Ovary (tissue), 10 donors: ENCODE measurements at places on chromosomes 16 and 17. TPM values are rescaled to one million over a fixed set of nuclear protein-coding genes. Genes with fewer than 3 reads are reported as not detected.

The KRT12 gene
- total RNA-seq = not detected

The PIMREG gene
- total RNA-seq = 4.7 TPM

The RNF112 gene
- 6.9 TPM for total RNA-seq

The SLC13A2 gene
- not detected for total RNA-seq

The TVP23A gene
- 17.1 TPM for total RNA-seq

The CLEC19A gene
- total RNA-seq = not detected

The TMEM92 gene
- total RNA-seq = 1.3 TPM

The NTN1 gene
- 2.1 TPM for total RNA-seq

DNA sequence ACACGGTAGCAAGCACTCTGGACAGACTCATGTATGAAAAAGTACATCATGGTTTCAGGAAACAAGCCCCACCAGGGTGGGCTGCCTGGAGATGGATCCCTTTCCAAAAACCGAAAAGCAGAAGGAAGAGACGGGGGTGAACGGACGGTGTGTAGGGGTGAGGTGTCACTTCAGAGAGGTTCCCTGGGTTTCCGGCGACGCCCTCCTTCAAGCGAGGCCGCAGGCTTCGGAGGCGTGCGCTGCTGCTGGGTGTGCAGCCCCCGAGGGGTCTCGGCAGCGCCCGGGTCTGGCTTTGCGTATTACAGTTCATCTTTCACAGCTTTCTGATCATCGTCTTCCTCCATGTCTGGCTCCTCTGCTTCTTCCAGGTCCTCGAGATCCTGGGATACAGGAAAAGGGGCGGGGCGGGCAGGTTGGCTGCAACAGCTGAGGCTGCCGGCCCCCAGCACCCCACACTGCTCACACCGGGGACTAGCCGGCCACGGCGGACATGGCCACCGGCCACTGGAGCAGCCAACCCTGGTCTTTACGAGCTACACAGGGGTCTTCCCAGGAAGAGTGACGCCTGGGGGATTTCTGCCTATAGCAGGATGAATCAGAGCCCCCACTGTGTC lies 9.0 kb upstream of the PPP1R27 start:
- DNase-seq = no peak
- H3K4me3 ChIP-seq = no peak overlapping the region
- H3K27ac ChIP-seq = no peak overlapping the region
- H3K36me3 ChIP-seq = no peaks in the 10 kb centered on the region
- H3K27me3 ChIP-seq = no peaks in the 10 kb centered on the region
- peaks cover 12% of the 10 kb centered on the region for H3K4me1 ChIP-seq

DNA sequence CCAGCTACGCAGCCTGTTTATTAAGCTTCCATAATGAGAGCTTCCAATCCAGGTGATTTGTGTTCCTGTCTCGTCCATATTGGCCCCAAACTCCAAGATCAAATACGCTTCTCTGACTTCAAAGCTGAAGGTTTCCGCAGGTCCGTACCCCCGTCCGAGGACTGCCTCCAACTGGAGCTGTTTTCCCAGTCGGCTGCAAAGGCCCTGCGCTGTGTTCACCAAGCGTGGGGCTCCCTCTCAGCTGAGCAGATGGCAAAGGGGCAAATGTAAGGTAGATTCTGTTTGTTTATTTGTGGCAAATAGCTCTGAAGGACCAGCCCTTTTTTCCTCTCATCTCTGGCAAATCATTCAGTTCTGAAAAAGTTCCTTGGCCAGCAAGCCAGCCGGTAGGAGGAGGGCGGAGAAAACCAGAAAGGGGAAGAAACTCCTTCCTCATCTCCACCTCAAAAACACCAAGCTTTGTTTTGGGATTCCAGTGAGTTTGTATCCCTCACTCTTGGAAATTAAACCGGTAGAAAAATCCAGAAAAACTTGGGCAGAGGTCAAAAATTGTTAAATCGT lies 35.2 kb downstream of the NXN start:
- H3K27ac ChIP-seq = no peak overlapping the region
- no peak for DNase-seq
- H3K36me3 ChIP-seq = no peaks in the 10 kb centered on the region
- H3K4me1 ChIP-seq = peaks cover 3% of the 10 kb centered on the region

DNA sequence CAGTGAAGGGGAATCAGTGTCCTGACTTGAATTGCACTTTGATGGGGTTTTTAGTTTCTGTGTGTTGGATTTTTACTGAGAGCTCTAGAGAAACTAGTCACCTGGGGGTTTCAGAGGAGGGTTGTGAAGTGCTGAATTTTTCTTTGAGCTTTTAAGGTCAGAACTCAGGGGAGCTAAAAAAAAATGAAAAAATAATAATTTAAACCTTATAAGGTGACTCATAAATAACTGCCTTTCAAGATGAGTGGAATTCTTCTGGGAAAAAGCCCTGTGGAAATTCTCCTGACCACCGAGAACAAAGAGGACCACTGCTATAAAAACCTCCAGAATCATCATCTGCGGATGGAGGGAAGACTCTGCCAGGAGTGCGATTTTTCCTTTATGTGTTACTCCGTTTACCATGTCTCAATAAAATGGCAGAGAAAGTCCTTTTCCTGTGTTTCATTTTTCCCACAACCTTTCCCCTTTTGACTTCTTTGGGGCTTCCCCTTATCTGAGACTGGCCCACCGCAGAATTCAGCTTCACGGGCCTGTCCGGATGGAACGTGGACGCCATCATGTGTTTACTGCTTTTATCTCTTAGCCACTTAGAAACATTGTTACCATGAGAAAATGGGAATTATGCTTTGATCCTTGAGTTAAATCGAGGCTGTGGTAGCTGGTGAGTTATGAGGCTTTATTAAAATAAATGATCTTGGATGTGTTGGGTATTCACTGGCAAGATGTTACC lies 39.7 kb downstream of the RPTOR start:
- H3K27ac ChIP-seq = no peak overlapping the region
- no peak overlapping the region for H3K4me3 ChIP-seq
- H3K36me3 ChIP-seq = no peaks in the 10 kb centered on the region
- H3K4me1 ChIP-seq = peaks cover 1% of the 10 kb centered on the region
- DNase-seq = no peak

GRCh38 chr16:88458039-88458772 lies 5.1 kb downstream of the ZFPM1 start:
- DNase-seq = no peak
- no peak overlapping the region for H3K27ac ChIP-seq
- H3K27me3 ChIP-seq = peaks cover 4% of the 10 kb centered on the region
- no peaks in the 10 kb centered on the region for H3K36me3 ChIP-seq
- H3K4me1 ChIP-seq = peaks cover 19% of the 10 kb centered on the region

- DNase-seq = no peak
- no peaks in the 10 kb centered on the region for H3K27me3 ChIP-seq
- H3K27ac ChIP-seq = no peak overlapping the region
- peaks cover 20% of the 10 kb centered on the region for H3K4me1 ChIP-seq
Measured at GRCh38 chr16:12059216-12059769, 82.8 kb downstream of the SNX29 start.

GRCh38 chr17:36861531-36861930 lies 75.7 kb upstream of the LHX1 start:
- no peak overlapping the region for H3K27ac ChIP-seq
- H3K36me3 ChIP-seq = no peaks in the 10 kb centered on the region
- no peak for DNase-seq
- H3K4me3 ChIP-seq = no peak overlapping the region

GRCh38 chr17:57463103-57463885 lies 207.0 kb downstream of the MSI2 start:
- H3K27ac ChIP-seq = no peak overlapping the region
- H3K27me3 ChIP-seq = no peaks in the 10 kb centered on the region
- H3K36me3 ChIP-seq = no peaks in the 10 kb centered on the region
- H3K4me3 ChIP-seq = no peak overlapping the region

- no peaks in the 10 kb centered on the region for H3K27me3 ChIP-seq
- H3K4me1 ChIP-seq = no peaks in the 10 kb centered on the region
- H3K4me3 ChIP-seq = no peak overlapping the region
- no peak overlapping the region for H3K27ac ChIP-seq
- H3K36me3 ChIP-seq = no peaks in the 10 kb centered on the region
- no peak for DNase-seq
Measured at GRCh38 chr17:38660097-38661025, 14.4 kb downstream of the EPOP start.

- no peak overlapping the region for H3K27ac ChIP-seq
- H3K4me1 ChIP-seq = peaks cover 8% of the 10 kb centered on the region
- H3K27me3 ChIP-seq = no peaks in the 10 kb centered on the region
Measured at GRCh38 chr17:50027881-50028735, 27.8 kb upstream of the ITGA3 start.

GRCh38 chr16:74186561-74186971 lies 110.0 kb upstream of the PSMD7 start:
- H3K4me3 ChIP-seq = no peak overlapping the region
- no peaks in the 10 kb centered on the region for H3K27me3 ChIP-seq
- no peak for DNase-seq
- no peaks in the 10 kb centered on the region for H3K4me1 ChIP-seq

DNA sequence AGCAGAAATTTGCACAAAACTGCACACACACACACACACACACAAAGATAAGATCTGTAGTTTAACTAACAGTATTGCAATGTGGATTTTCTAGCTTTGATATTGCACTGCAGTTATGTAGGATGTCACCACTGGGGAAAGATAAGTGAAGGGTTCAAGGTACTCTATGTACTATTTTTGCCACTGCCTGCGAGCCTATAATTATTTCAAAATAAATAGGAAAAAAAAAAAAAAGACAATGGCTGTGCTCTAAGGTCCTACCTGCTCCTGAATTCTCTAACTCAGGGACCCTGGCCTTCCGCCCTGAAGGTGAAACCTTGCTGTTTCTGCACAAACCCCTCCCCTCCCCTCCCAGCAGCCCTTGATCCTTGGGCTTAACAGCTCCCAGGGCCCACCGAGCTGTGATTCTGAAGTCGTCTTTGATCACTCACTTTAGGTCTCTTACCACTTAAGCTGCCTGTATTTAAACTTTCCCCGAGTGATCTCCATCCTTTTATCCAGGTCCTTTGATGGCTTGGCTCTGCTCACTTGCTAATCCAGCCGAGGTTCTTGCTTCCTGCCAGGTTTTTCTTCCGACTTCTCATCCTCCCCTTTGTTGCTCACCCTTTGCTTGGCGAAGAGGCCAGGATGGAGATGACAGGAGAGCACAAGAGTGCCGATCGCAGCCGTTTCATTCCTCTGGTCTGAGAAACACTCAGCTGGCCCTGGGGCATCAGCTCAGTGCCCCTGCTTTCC lies 37.7 kb downstream of the TMEM114 start:
- H3K36me3 ChIP-seq = no peaks in the 10 kb centered on the region
- no peak for DNase-seq
- no peaks in the 10 kb centered on the region for H3K27me3 ChIP-seq
- no peak overlapping the region for H3K4me3 ChIP-seq
- no peaks in the 10 kb centered on the region for H3K4me1 ChIP-seq

GRCh38 chr17:9261081-9262012 lies 240.0 kb downstream of the NTN1 start:
- H3K27me3 ChIP-seq = no peaks in the 10 kb centered on the region
- H3K27ac ChIP-seq = no peak overlapping the region
- DNase-seq = no peak
- H3K36me3 ChIP-seq = no peaks in the 10 kb centered on the region
- no peaks in the 10 kb centered on the region for H3K4me1 ChIP-seq

DNA sequence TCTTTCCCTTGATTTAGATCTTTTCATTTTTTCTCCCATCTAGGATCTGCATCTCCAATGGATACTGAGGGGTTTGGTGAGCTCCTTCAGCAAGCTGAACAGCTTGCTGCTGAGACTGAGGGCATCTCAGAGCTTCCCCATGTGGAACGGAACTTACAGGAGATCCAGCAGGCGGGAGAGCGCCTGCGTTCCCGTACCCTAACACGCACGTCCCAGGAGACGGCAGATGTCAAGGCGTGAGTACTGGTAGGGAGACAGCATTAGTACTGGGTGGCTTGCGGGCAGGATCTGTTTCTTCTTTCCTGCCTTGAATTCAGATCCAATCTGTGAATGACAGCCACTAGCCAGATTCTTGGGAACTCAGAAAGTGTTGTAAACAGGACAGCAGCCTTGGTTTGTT lies 18.3 kb downstream of the NUP93 start:
- no peaks in the 10 kb centered on the region for H3K27me3 ChIP-seq
- no peak for DNase-seq
- H3K36me3 ChIP-seq = no peaks in the 10 kb centered on the region
- H3K4me1 ChIP-seq = peaks cover 19% of the 10 kb centered on the region

GRCh38 chr16:51433599-51433998 lies 282.5 kb upstream of the SALL1 start:
- H3K36me3 ChIP-seq = no peaks in the 10 kb centered on the region
- H3K4me1 ChIP-seq = no peaks in the 10 kb centered on the region
- no peak for DNase-seq

DNA sequence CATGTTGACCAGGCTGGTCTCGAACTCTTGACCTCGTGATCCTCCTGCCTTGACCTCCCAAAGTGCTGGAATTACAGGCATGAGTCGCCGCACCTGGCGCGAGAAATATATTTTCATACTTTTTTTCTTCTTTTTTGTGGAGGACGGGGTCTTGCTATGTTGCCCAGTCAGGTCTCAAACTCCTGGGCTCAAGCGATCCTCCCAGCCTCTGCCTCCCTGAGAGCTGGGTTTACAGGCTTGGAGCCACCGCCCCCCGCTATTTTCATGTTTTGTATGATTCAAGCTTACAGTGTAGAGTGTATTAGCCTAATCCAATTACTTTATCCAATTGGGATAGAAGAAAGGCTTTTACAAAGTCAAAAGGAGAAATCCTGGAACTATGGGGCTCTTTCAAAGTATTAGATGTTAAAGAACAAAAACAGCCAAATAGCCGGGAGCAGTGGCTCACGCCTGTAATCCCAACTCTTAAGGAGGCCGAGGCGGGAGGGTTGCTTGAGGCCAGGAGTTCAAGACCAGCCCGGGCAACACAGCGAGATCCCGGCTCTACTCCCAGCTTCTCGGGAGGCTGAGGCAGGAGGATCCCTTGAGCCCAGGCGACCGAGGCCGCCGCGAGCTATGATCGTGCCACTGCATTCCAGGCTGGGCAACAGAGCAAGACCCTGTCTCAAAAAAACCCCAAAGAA lies 1.4 kb upstream of the MAP1LC3B start:
- no peaks in the 10 kb centered on the region for H3K27me3 ChIP-seq
- peak; percentile 57 for DNase-seq
- no peak overlapping the region for H3K4me3 ChIP-seq
- H3K4me1 ChIP-seq = peaks cover 8% of the 10 kb centered on the region
- no peaks in the 10 kb centered on the region for H3K36me3 ChIP-seq

GRCh38 chr16:27736431-27736830 lies 186.5 kb downstream of the KATNIP start:
- no peaks in the 10 kb centered on the region for H3K27me3 ChIP-seq
- H3K36me3 ChIP-seq = no peaks in the 10 kb centered on the region
- H3K4me1 ChIP-seq = no peaks in the 10 kb centered on the region
